WERI-Rb-1 (cell line): ENCODE measurements at places on chromosomes 13 and 19.
A peak's percentile ranks its signal among the peaks of the same experiment; 100 is the strongest.

- no peak for DNase-seq
Measured at GRCh38 chr13:95100525-95101433, 200.5 kb downstream of the ABCC4 start.

DNA sequence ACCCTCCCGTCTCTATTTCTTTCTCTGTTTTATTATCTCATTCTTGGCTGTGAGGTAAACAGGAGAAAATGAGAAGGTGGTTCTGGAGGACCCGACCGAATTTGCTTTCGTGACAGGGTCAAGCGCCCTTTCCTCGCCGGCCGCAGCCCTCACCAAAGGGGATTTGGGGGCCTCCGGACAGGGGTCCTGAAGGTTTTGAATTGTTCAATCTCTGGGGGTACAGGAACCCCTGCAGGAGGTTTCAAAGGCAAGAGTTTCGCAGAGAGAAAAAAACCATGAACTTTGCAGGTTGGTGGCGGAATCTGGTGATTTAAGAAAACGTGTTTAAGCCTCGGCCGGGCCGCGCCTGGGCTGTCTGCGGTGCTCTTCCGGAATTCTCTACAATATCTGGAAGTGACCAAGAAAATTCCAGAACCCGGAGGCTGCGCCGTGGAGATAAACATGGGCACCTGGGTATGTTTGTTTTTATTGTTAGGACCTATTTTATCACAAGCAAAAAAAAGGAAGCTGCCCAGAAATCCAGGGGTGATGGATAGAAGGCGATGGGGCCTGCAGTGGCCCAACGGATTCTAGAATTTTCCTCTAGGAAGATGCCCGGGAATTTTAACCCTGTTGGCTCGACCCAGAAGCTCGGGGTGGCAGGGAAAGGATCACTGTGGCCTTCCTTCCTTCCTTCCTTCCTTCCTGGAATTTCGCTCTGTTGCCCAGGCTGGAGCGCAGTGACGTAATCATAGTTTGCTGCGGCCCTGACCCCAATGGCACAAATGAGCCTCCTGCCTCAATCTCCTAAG, 14.2 kb upstream of the PTBP1 start:
- no peak for DNase-seq

DNA sequence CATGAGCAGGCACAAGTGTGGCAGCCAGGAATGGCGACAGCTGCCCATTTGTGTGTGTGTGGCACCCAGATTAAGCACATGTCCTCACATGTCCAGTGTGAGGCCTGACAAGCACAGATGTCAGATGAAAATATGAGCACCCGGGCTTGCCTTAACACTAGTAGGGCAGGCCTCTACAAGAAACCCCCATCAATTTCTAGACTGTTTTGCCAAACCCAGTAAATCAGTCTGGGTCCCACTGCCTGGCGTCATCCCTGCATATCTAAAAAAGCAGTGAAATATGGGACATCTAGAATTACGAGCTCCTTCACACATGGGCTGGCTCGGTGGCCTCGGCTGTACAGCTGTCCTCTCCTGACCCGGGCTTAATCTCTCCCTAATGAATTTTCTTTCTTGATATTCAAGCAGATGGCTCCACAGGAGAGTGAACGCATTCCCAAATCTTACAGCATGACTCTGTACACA, 432.7 kb downstream of the FOXO1 start:
- peak; percentile 72 for DNase-seq

DNA sequence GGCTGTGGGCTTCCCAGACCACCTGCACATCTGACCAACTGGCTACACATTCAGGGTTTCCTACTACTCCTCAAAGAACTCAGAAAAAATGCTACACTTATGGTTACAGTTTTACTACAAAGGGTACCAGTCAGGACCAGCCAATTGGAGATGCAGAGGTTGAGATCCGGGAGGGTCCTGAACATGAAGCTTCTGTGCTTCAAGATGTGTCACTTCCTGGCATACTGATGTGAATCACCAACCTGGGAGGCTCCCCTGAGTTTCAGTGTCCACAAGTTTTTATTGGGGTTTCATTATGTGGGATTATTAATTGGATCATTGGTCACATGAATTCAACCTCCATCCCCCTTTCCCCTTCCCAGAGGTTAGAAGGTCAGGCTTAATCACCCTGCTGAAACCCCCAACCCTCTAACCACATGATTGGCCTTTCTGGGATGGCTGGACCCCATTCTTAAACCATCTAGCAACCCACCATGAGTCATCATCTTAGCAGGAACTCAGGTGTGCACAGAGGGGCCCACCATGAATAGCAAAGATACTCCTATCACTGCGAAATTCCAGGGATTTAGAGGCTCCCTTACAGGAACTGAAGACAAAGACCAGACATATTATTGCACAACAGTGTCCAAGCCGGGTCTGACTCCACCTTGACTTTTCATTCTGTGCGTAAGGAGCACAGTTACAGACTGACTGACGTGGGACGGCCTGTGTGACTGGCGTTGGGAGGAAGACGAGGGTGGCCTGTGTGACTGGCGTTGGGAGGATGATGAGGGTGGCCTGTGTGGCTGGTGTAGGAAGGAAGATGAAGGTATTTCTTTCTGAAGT, 90.7 kb downstream of the ATP8A2 start:
- no peak for DNase-seq

GRCh38 chr19:3100331-3100730, 6.2 kb downstream of the GNA11 start:
- DNase-seq, result no peak

GRCh38 chr19:37990362-37990761, 83.4 kb downstream of the SIPA1L3 start:
- DNase-seq, result no peak

GRCh38 chr13:52926971-52927370, 78.5 kb upstream of the PCDH8 start:
- DNase-seq, result no peak

DNA sequence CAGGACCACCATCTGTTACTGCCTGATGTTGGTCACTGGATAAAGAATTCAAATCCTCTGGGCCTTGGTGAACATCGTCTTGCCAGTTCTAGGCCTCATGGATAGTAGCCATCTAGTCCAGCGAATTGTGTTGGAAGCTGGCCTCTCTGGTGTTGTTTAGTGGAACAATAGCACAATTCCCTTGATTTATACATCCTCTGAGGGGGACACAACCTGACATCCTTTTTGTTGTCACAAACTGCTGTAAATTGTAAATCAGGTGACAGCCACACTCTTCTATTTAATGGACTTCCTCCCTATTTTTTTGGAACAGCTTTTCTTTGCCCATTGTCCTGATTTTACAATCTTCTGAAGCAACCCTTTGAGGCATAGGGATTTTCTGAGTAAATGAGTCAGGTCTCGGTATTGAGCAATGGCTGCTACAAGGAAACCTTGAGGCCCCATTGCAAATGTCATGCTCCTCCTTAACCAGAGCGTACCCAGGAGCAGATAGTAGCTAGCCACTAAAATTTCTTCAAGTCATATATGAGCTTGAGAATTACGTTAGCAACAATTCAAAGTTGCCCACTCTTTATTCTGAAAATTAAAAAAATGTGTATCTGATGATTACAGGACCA, 263.3 kb downstream of the COG6 start:
- no peak for DNase-seq

DNA sequence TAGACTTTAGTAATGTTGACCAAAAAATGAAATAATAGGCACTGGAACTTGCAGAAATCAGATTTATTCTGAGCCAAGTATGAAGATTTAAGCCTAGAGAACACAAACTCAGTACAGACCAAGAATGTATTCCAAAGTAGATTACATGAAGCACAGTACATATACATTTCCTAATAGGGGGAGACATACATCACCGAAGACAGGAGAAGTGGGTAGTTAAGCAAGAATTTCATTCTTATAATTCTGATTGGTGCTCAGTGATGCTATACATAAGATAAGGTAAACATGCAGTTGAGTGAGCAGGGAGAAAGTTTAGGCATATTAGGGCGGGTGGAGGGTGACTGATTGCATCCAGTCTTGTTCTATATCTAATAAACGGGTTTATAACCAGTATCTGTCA, 2218.8 kb downstream of the PCDH9 start:
- DNase-seq, result no peak

- DNase-seq, result no peak
Measured at GRCh38 chr19:4977299-4978174, 8.6 kb downstream of the KDM4B start.

DNA sequence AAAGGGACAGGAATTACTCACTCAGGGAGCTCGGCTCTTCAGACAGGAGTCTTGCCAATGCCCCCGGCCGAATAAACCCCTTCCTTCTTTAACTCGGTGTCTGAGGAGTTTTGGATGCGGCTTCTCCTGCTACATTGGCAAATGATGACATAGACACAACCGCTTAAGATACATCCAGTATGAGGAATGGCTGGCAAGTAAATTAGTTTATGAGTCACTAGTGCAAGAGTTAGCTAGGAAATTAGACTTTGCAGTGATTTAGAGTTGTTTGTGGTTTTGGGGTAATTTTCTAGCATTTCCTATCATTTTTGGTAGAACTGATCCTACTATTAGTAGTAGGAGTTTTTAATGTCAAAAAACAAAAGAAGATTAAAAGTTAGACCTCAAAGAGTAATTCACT, 166.2 kb downstream of the SLITRK1 start:
- no peak for DNase-seq

DNA sequence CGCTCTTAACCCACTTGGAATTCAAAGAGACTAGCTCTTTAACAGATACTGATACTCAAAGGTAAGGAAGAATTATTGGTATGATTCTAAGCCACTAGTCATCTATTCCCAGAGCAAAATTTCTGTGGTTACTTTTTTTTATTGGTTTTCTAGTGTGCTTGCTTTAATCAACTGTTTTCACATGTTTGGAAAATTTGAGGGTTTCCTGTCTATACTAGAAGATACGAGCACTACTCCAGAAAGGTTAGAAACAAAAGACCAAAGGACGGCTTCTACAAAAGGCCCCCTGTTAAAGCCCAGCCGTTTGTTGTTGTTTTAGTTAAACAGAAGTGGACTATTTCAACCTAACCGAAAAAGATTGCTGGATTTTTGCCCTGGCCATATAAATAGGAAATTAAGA, 18.5 kb upstream of the LPAR6 start:
- no peak for DNase-seq

DNA sequence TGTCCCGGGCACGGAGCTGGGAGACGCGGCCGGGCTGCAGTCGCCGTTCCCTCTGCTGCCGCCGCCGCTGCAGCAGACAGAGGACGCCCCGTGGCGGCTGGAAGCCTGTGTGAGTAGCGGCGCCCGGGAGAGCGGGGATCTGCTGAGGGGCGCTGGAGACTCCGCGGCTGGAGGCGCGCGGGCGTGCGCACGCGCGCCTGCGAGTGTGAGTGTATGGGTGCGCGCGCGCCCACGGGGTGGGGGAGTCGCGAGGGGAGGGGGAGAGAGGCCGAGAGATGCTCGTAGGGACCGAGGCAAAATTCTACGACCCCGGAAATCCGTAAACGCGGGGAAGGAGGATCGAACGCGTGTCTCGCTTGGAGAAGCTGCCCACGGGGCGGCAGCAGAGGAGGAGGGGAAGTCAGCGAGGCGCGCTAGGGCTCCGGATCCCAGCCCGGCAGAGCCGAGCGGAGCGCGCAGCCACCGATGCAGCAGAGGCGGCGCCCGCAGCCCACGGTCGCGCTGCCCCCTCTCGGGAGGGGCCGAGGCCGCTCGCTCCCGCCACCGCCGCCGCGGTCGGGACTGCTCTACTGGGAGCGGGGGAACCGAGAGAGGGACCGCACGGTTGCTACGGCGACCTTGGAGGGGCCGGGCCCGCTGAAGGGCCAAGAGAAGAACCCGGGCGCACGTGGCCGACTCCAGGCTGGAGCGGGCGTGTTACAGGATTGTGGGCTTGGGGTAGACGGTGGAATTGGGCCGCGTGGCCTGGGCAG, at the start of gene ENOX1:
ENOX1 (minus strand) TSS at position 207 of the 752 bp plus-strand sequence.
- DNase-seq, result peak; percentile 68

DNA sequence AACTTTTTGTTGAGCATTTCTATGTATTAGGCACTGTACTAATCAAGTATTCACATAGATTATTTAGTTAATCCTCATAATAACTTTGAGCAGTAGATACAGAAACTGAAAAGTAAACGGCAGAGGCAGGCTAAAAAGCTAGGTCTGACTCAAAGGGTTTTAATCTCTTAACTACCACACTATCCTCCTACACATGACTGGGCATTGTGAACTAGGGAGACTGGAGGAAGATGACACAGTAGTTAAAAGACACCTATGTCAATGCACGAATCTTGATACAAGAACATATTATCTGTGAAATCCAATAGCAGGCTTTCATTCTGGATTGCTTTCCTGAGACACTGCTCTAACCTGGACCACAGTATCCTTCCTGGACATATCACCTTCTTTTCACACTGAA, 36.3 kb downstream of the MICU2 start:
- no peak for DNase-seq

DNA sequence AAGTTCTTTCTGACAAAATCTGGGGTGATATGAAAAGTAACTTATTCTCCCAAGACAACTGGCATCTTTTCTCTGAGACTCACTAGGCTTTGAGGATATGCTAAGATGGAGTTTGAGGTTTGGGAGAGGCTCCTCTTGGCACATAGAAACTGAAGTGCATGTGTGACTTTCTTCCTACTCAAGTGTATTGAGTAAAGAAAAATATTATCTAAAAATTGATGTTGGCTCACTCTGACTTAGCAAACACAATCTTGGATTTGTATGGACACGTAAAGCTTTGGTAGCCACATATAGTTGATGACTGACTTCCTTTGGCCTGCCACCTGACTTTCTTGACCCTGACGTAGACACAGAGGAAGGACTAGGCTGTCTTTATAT, 71.1 kb upstream of the KLF12 start:
- no peak for DNase-seq

- DNase-seq, result no peak
Measured at GRCh38 chr19:2240881-2241760, 4.5 kb downstream of the SF3A2 start.

DNA sequence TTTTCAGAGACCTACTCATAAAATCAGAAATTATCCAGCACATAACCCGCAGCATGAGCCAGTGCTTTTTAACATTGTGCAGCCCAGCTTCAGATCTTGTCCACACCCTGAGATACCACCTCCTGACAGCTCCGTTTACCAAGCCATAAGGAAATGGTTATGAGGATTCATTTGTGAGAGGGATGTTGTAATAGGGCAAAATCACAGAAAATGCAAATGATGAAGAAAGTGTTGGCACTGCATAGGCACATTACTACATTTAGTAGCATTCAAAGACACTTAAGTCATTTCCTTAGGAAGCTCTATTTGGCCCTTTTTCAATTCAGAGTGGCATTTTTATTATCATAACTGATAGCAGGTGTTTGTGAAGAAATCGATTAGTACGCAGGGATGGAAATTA, 277.5 kb downstream of the DNAJC15 start:
- no peak for DNase-seq

GRCh38 chr19:38900202-38900629, 447 bp downstream of the NFKBIB start:
- no peak for DNase-seq

- DNase-seq, result no peak
Measured at GRCh38 chr19:44866664-44867063, 20.6 kb downstream of the NECTIN2 start.

- no peak for DNase-seq
Measured at GRCh38 chr13:74023484-74023883, 110.7 kb downstream of the KLF12 start.

GRCh38 chr13:112771877-112772538, 82.2 kb downstream of the ATP11A start:
- DNase-seq, result no peak
